Glomerular endothelial cell (primary cell): ENCODE measurements at places on chromosomes 5 and 9.

- no peak for DNase-seq
These were observed 214.3 kb upstream of the GRIA1 start for GRCh38 chr5:153276151-153276550.

DNA sequence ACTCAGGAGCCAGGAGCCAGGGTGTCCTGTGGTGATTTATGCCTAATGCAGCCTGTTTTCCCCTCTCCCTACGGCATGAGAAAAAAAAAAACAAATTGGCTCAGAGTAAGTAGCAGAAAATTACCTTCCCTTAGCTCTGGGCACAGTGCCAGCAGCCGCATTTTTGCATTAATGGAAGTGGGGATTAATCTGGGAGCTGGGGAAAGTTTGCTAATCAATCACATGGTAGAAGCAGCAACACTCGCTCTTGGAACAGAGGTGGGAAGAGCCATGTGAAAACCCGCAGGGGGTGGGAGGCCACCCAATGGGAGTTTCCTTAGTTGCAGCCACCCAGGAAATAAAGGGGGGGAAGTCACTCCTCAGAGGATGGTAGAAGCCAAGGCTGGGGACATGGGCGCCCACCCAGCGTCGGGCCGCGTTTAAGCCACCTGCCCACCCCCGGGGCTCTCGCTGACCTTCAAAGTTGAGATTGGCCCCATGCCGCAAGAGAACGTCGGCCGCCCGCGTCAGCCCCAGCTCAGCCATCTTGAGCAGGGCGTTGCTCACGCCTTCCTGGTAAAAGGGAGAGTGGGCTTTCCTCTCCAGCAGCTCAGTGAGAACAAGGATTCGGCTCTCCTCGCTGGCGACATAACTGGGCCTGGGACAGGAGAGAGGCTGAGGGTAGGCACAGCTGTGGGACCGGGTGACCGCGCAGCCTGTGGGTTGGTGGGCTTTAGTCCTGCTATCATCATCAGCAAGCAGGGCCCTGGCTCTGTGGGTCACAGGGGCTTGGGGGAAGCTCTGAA is 1.7 kb downstream of the ASB6 start:
- no peak for DNase-seq

GRCh38 chr5:171336521-171337209 is 27.6 kb downstream of the TLX3 start:
- no peak for DNase-seq

DNA sequence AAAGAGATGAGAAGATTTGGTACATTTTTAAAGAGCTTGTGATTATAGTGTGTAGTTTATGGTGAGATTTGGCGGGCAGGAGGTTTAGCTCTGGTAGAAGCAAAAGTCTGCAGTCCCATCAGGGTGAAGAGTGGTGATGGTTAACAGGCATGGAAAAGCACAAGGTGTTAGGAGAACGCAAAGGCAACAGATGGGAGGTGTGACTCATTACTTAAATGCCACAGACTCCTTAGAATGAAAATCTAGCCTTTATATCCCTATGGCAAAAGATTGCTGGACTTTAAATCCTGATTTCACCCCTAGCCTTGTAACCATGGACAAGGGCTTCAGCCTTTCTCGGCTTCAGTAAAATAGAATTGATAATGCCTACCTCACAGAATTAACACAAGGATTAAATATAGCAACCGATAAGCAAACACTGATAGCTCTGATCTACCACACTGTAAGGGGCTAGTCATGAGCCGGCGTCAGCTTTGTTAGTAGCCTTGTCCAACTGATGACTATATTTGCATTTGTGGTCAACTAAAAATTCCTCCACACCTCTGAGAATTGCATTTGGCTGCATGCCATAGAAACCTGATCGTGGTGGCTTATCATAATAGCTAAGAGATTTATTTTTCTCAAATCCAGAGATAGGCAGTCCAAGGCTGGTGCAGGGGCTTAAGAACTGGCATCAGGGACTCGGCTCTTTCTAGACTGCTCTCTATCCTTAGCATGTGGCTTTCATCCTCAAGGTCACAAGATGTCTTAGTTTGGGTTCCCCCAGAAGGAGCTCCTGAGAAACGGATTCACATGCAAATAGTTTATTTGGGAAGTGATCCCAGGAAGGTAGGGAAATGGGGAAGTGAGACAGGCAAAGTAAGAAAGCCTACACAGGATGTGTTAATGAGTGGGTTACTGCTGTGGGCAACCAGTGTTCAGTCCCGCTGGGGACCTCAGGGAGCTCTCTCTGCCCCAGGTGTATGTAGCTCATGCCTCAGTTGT is 19.6 kb downstream of the MFAP3 start:
- DNase-seq = no peak

DNA sequence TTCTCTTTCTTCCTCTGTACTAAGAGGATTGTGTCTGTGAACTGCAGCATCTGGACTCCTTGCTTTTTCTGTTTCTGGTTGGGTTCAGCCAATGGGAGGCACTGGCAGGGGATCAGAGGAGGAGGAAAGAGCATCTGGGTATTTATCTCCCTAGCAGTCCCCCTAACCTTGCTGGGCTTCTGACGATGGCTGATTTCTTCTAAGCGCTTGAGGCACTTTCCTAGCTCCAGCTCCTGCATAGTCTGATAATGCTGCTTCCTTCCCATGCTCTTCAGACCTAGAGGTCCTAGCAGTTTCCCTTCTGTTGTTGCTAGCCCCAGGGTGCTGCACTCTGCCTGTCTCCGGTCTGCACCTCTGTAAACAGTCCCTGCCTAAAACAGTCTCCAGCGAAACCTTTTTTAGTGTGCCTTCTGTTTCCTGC is 225.1 kb downstream of the PDZD2 start:
- no peak for DNase-seq

GRCh38 chr9:17319864-17320263 is 185.0 kb downstream of the CNTLN start:
- no peak for DNase-seq

DNA sequence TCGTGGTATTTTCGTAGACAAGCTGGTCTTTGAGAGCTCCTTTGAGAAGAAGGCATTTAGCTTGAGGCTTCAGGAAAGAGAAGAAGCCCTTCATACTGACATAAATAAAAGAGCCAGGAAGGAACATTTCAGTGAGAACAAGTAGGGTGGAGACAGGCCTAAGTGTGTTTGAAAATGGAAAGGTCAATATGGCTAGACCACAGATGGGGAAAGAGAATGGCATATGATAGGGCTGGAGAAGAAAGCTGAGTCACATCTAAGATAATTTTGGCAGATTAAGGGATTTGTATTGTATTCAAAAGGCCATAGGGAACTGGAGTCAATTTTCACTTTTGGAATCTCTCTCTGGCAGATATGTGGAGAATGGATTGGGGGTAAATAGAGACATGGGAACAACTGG is 374.9 kb downstream of the TMEM38B start:
- DNase-seq = no peak
